ENCODE measurements at places on chromosomes 3 and 15.

- no peak for DNase-seq
Measured at GRCh38 chr3:44825264-44825925, 36.3 kb upstream of the TMEM42 start.

DNA sequence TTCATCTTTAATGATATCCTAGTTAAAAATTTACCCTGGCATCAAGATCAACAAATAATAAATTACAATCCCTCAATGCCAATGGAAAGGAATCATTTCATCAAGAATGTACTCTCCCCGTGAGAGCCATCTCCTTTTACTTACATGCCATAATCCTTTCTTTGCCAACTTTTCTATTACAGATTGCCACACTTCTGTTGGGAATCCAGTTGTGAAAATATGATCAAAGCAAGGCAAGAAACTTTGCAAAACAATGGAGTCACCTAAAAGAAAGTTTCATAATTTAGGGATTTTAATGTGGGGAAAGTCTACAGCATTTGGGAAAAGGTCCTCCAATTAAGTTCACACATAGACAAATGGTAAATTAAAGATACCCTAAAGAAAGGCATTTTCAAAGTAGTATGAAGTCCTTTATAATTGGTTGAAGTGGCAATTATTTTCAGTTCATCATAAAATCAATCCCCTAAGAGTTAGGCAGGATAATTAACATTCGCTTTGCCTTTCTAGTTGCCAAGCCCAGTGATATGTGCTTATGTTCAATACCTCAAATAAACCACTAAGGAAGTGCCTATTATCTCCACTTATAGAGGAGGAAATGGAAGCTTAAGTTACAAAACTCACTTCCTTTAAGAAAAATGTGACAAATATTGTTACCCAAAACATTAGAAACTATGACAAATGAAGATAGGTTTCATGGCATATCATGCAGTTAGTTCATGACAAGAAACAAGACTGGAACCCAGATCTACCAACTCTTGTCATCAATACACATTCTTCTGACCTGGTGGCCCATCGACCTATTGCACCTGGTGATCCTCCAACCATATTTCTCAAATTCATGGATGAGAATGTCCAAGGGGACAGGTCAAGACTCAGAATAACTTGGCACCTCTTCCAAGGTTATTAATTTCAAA is 49.1 kb downstream of the TRANK1 start:
- DNase-seq: no peak

DNA sequence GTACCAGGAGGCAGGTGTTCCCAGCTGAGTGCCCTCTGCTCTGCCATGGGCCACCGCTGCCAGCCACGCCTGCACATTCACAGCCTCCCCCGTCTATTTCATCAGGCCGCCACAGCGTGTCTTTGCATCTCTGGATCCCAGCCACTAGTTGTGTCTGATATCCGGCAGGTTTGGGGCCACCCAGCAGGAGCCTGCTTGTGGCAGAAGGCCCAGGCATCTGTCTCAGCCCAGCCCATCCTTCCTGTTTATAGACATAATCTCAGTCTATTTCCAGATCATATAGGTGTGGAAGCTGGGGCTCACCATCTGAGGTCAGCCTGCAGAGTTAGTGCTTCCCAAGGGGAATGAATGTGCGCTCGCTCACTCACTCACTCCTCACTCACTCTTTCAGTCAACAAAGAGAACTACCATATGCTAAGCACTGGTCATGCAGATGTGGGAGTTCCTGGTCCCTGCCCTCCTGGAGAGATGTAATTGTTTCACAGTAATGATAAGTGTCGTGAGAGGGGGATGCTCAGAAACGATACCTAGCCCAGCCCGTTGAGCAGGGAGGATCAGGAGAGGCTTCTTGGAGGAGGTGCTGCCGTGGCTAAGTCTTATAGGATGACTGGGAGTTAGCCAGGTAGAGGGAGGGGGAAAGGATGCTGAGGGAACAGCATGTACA is 60.6 kb downstream of the FGD5 start:
- DNase-seq: no peak

DNA sequence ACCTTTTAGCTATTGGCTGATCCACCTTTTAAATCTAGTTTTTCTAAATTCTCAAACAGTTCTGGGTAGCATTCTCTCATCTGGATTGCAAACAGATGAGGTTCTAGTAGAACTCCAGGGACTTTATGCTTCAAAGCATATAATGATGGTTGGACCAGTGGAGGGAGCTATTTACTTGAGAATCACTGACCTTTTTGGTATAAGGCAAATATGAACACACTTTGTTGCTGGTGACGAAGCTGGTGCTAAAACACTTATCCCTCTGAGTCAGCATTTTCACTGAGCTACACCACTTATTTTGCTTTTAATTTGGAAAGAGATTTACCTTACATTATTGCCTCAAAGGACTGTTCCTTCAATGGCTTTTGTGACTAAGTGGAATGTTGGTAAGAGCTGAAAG is 58.6 kb upstream of the SLITRK3 start:
- DNase-seq: no peak

DNA sequence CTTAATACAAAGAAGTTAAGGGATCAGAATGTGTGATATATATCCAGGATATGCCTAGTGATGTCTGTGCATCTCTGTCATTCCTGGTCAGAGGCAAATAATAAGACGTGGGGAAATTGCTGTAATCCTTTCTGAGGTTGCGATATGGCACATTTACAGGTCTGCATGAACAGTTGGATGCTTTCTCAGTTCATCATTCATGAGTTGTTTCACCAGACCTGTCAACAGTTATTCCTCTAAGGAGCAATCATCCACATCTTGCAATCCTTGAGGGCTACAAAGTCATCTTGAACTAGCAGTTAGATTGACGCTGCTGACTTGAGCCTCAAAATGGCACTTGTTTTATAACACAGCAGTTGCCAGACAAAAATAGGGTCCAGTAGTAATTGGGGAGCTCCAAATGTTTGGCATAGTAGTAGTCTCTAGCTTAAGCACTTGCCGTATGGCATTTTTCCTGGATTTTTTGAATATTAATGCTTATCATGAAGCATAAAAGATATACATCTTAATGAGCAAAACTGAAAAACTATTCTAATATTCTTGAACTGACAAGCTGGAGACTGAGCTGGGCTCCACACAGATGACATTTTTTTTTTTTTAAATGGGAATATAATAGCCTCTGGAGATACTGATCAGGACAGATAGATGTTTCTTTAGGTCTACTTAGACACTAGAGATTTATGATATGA is 761.7 kb downstream of the VGLL3 start:
- no peak for DNase-seq

GRCh38 chr3:187027531-187028278 is 97.4 kb downstream of the ST6GAL1 start:
- DNase-seq: peak; percentile 75

- no peak for DNase-seq
Measured at GRCh38 chr3:25723802-25724201, 59.1 kb upstream of the TOP2B start.

- no peak for DNase-seq
Measured at GRCh38 chr15:85800478-85801123, 5.9 kb upstream of the KLHL25 start.

DNA sequence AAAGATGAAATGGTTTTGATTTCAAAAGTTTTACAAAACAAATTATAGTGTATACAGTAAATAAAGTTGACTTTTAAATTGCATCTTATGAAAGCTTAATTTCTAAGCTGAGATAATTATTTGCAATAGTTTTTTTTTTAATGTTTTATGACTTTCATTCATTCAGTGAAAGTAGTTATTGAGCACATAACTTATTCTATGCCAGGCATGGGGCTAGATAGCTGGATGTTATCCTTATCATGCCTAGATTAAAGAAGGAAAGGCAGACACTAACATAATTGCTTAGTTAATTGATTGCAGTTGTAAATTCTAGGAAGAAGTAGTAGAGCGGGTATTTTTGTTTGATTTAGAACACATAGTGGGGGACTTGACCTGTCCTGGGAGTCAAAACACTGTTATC is 92.4 kb downstream of the FNDC3B start:
- DNase-seq: no peak

DNA sequence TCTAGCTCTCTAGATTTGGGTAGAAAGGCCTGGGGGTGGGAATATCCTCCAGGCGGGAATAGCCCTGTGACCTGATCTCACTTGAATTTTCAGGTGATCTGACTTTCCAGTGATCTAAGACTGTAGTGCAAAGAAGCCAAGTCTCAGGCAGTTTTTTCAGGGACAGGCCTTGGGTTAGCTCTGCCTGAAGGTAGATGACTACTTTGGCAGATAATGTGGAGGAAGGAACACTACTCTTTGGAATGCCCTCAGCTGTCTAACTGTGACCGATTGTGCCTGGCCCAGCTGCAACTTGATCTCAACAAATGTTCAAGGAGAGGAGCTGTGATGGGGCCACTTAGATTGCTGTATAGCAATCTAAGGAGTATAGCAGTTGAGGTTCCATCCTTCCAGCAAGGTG is 193.7 kb downstream of the TCF12 start:
- DNase-seq: no peak

- DNase-seq: no peak
Measured at GRCh38 chr3:126025862-126026261, 56.9 kb downstream of the ROPN1B start.

GRCh38 chr3:175477651-175478224 is 618.6 kb downstream of the NAALADL2 start:
- DNase-seq: no peak

- DNase-seq: no peak
Measured at GRCh38 chr15:94306700-94307650, 75.6 kb downstream of the MCTP2 start.

DNA sequence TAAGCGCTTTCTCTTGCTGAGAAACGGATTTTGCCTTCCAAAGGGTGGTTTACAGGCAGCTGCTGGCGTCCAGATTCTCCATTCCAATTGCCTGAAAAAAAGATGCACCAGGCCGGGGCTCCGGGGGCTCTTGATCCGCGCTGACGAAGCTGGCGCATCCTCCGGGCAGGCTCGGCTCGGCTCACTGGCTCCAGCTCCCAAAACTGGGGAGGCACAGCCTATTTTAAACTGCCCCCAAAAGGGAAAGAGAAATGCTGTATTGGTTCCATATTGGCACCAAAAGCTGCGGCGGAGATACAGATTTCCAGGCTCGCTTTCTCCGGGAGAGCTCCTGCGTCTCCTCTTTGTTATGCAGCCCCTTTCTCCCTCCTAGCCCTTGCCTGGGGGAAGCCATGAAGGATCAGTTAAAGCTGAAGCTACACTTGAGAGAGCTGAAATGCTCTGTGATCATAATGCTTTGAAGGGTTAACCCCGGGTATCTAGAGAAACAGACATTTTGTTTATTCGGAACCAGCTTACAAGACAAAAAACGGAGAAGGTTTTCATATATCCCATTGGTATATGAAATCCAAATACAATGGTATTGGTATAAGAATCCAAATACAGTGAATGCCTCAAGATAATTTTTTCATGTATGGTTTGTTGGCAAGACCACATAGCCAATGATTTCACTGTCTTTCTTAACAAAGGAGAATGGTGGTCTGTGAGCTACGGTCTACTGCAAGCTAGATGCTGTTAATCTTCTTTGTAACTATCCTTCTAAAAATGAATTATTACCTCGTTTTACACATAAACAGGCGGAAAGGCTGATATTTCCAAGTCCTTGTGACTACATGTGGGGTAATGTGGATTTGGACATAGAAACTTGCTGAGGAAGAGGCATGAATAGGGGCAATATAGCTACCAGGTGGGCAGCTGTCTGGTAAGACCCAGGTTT is 693 bp downstream of the CD200 start:
- no peak for DNase-seq

- DNase-seq: peak; percentile 48
Measured at GRCh38 chr3:107524841-107525643, 2.3 kb downstream of the BBX start.

DNA sequence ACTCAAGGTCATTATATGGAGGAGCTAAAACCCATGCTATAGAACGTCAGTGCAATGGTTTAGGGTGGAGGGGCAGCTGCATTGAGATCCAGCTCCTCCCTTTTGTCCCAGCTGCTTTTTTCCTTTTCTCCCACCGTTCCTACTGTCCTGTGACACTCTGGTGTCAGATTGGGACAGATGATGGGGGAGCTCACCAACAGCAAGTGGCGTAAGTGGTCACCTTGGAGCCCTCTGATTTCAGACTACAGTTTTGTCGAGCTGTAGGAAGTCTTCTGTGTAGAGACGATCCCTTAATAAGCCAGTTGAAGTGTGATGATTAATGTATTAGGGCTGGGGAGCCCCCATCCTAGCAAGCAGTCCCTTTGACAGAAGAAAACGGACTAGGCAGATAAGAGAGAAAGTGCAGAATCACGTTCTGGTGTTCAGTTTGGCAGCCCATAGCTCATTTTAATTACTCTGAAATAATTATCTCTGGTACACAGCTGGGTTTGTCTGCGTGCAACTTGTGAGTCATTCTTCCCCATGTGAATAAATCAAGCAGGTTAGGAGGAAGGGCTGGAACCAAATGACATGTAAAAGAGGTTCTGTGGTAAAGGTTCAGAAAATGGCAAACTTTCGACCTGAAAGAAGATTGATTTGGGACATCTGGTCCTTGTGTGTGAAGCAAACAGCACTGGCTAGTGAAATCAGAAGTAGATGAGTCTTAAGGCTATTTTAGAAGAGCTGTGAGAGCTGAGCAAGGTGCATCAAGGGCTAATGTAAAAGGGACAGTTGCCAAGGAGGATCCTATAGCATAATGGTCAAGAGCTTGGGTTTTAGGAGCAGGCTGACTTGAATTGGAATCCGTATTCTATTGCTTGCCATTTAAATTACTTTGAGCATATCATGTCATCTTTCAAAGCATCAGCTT is 241.4 kb downstream of the EDEM1 start:
- no peak for DNase-seq

- DNase-seq: no peak
Measured at GRCh38 chr3:47580481-47580880, 1.8 kb upstream of the CSPG5 start.

DNA sequence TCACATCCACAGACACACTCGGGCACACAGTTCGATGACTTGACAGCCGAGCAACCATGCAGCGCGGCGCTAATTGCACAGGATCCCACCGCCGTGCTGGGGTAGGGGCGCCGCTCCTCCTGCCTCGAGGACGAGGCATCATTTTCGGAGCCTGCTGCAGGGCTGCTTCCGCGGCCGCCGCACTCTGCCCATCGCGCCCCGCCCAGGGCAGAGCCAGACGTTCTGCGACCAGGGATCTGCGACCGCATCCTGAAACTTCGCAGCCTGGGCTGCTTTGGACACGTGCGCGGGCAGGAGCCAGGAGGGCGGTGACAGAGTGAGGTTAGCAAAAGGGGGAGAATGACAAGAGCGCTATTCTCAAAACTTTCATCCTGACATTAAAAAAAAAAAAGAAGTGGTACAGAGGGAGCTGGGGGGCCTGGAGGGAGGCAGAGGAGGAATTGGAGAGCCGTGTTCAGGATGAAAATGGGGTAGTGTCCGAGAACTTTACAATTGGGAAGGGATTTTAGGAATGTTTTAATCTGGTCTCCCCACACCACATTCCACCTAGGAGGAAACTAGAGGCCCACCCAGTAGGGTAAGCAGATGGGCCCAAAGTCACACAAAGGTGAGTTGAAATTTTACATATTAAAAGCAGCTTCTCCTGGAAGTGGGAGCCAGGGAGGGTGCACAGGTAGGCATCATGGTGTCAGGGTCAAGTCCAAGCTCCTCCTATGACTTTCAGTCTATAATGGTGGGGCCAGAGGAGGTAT is 15.9 kb downstream of the IGDCC3 start:
- DNase-seq: no peak

- no peak for DNase-seq
Measured at GRCh38 chr3:37096288-37096687, 78.1 kb downstream of the LRRFIP2 start.
